Stimulated activated naive CD8-positive, alpha-beta T cell treated with anti-CD3 and anti-CD28 coated beads, Interleukin-15, Interleukin-2, amounts not matched to agents 100 U/mL and 50 U/mL, for 24 hours (primary cell): ENCODE measurements at places on chromosomes 1 and 21.

GRCh38 chr1:15994590-15995351 lies 9.3 kb upstream of the SRARP start:
- DNase-seq: peak; percentile 63

DNA sequence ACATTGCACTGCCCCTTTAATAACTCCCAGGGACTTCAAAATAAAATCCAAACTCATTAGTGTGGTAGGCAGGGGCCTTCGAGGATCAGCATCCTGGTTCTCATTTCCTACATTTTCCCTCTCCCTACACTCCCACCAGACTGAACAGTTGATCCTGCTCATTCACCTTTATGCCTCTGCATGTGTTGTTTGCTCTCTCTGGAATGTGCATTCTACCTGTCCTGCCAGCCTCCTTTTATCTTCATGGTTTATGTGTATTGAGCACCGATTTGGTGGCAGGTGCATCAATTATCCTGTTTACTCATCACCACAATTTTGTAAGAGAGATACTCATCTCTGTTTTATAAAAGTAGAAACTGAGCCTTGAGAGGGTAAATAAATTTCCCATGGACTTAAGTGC lies 125.0 kb downstream of the ADSS2 start:
- DNase-seq: no peak

DNA sequence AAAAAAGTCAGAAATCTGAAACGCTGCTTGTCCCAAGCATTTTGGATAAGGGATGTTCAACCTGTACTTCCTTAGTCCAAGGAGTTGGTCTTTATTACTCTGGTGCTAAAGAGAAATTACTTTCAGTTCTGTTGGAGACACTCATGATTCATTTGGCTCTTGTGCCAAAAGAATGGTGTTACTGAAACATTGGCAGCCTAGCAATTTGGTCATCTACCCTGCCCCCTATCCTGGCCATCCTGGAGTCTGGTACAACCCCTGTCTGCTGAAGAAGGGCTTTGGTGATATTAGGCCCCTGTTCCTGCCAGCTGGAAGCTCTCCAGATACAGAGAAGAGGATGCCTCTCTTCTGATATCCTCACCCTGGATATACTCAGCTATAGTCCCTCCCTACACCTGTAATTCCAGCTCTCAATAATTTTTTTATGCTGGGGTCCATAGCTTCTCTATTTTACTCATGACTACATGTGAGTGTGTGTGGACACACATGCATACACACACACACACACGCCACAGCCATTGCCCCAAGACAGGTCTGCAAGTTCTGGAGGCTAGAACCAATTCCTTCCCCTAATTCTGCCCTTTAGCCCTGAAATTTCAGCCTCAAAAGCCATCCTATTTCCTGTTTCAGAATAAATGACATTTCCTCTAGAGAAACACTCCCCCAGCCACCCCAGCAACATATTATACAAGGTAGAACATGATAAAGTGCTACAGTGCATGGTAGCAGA lies 40.0 kb downstream of the LHX8 start:
- no peak for DNase-seq

GRCh38 chr1:90457985-90458384 lies 259.1 kb downstream of the BARHL2 start:
- DNase-seq: no peak

DNA sequence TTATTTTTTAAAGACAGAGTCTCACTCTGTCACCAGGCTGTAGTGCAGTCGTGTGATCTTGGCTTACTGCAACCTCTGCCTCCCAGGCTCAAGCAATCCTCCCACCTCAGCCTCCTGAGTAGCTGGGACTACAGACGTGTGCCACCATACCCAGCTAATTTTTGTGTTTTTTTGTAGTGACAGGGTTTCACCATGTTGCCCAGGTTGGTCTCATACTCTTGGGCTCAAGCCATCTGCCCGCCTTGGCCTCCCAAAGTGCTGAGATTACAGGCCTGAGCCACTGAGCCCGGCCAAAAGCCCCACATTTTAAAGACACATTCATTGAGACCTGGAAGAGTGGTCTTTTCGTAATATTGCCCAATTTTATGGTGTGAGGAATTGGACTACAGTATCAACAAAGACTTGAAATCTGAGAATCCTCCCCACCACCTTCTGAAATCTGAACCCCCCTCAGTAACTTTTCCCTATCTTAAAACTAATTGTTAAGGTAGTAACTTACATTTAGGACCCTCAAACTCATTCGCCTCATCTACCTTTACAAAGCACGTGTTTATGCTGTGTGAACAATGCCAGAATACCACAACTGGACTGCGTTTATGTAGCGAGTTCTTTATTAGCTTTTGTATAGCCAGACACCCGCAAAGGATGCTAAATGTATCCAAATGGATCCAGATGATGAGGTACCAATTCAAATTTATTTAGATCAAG lies 2.7 kb downstream of the ERRFI1 start:
- DNase-seq: no peak

GRCh38 chr1:13804240-13804633 lies 104.2 kb downstream of the PRDM2 start:
- no peak for DNase-seq

- no peak for DNase-seq
Measured at GRCh38 chr1:50369830-50370229, 53.4 kb downstream of the DMRTA2 start.

DNA sequence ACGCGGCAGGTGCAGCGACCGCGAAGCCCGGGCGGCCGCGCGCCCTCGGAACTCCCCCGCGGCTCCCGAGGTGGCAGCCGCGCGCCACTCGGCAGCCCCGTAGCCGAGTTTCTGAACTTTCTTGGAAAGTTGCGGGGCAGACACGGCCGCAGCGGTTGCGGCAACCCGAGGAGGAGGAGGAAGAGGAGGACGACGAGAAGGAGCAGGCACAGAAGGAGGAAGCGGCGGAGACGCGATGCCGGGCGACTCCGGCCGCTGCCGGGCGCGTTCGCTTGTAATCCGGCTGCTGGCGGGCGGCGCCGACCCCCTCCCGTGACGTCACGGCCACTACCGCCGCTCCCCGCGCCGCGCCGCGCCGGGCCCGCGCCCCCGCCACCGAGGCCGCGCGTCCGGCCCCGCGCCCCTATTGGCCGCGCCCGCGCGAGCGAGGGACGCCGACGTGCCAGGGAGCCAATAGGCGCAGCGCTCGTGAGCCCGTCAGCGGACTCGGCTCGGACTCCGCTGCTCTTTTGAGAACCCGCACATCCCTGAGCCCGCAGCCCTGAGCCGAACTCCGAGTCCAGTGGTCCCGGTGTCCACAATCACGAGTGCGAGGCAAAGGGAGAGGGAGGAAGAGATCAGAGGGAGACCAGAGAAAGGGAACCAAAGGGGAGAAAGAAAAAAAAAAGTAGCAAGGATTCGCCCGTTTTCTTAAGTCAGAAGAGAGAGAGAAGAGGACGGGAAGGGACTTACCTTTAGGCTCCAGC lies 736 bp upstream of the BARHL2 start:
- DNase-seq: no peak

- DNase-seq: no peak
Measured at GRCh38 chr21:18759267-18759666, 355.7 kb upstream of the TMPRSS15 start.

- DNase-seq: no peak
Measured at GRCh38 chr1:212689758-212690529, 9.7 kb downstream of the BATF3 start.

GRCh38 chr1:185139246-185139645 lies 17.5 kb downstream of the TRMT1L start:
- DNase-seq: no peak

GRCh38 chr1:116545359-116545705 lies 25.5 kb downstream of the CD58 start:
- DNase-seq: no peak

- no peak for DNase-seq
Measured at GRCh38 chr1:53629101-53629691, 109.8 kb downstream of the GLIS1 start.

GRCh38 chr1:50246869-50247268 lies 138.1 kb downstream of the ELAVL4 start:
- DNase-seq: no peak

DNA sequence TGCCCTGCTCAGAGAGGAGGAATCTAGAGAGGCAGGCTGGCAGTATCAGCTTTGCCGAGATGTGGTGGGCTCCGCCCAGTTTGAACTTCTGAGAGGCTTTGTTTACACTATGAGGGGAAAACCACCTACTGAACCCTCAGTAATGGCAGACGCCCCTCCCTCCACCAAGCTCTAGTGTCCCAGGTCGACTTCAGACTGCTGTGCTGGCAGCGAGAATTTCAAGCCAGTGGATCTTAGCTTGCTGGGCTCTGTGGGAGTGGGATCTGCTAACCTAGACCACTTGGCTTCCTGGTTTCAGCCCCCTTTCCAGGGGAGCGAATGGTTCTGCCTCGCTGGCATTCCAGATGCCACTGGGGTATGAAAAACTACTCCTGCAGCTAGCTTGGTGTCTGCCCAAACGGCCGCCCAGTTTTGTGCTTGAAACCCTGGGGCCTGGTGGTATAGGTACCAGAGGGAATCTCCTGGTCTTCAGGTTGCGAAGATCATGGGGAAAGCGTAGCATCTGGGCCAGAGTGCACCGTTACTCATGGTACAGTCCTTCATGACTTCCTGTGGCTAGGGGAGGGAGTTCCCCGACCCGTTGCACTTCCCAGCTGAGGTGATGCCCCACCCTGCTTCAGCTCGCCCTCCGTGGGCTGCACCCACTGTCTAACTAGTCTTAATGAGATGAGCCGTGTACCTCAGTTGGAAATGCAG lies 43.6 kb downstream of the C21orf91 start:
- peak; percentile 67 for DNase-seq

GRCh38 chr1:85328713-85329397 lies 52.4 kb upstream of the BCL10 start:
- no peak for DNase-seq

- DNase-seq: no peak
Measured at GRCh38 chr21:37974081-37974480, 57.8 kb upstream of the KCNJ6 start.

DNA sequence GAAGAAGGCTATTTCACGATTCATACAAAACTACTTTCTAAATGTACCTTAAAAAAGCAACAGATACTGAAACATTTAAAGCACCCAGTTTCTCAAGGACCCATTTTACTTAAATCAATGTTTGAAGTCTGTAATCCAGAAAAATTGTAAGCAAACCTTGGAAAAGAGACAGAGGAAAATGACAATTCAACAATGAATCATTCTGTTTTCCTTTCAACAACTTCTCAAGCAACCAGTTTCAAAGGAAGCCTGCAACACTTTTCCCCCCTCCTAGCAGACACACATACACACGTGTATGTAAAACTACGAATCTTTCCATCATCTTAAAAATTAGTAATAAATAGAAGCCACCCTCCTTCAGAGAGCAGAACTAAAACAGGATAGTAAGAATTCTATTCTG lies 1.2 kb downstream of the RERE start:
- DNase-seq: no peak

GRCh38 chr1:7290971-7291970 lies 479.8 kb upstream of the VAMP3 start:
- DNase-seq: no peak

- no peak for DNase-seq
Measured at GRCh38 chr1:50425376-50426107, 2.3 kb upstream of the DMRTA2 start.

- DNase-seq: no peak
Measured at GRCh38 chr1:10980841-10981727, 31.4 kb upstream of the TARDBP start.

- DNase-seq: no peak
Measured at GRCh38 chr1:164587617-164588501, 28.9 kb downstream of the PBX1 start.

GRCh38 chr1:8858112-8858668 lies 20.3 kb downstream of the ENO1 start:
- no peak for DNase-seq

GRCh38 chr1:9849691-9850441 lies 26.1 kb upstream of the CLSTN1 start:
- DNase-seq: no peak

DNA sequence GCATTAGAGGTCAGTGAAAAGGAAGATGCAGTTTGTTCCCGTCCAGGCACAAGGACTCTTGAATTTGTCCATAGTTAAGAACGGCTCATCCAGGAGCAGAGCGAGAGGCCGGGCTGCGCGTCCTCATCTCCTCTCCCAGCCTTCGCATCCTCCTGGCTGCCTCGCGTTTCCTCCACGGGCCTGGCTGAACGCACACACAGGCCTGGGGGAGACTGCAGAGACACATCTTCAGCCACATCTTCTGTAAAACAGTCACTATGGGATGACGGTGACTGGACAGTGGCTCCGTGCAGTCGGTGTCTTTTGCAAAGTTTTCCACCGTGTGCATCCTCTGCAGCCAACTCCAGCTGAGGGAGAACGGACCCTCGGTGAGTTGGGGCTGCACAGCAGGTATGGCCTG lies 89.7 kb downstream of the PSMG1 start:
- DNase-seq: no peak

- DNase-seq: no peak
Measured at GRCh38 chr1:70042090-70042731, 163.2 kb downstream of the LRRC40 start.

DNA sequence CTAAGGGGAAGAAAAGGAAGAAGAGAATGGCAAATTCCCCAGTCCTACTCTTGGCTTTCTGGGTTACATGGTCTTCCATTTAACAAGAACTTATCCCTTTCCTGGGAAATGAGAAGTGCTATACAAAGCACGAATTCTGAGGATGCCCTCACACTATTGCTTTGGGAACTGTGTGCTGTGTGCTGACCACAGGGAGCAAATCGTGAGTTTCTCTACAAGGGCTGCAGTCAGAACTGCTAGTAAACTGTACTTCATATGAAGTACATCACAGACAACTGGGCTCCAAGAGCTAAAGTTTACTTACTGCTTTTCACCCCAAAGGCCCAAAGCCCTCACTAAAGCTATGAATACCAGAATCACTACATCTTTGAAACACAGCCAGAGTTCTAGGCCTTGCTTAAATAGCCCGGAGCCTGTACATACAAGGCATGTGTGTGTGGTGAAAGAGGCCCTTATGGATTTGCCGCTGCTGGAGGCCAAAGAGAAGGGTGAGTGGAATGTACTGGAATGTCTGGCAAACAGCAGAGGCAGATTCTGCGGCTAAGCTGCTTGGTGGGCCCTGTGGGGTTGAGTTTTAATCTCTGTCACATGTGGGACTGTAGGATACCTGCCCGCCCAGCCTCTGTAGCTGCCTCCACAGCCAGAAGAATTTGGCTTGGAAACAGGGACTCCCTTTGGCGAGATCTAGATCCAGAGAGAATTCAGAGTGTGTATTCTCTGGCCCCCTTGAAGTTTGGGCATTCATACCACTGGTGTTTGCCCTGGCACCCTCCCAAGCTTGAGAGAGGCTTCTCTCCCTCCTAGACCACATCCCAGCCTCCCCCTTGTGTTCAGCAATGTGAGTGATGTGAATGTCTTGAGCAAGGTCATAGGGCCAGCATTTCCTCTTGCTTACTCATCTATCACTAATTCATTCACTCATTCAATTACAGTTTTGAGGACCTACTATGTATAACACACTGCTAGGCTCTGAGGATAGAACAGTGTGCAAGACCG lies 21.9 kb upstream of the TRIM67 start:
- DNase-seq: no peak

DNA sequence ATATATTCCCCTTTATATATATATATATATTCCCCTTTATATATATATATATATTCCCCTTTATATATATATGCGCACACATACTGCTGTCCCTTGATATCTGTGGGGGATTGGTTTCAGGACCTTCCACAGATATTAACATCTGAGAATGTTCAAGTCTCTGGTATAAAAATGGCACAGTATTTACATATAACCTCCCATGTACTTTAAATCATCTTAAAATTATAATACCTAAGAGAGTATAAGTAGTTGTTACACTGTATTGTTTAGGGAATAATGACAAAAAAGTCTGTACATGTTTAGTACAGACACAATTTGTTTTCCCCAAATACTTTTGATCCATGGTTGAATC lies 45.8 kb downstream of the NR5A2 start:
- no peak for DNase-seq

- DNase-seq: no peak
Measured at GRCh38 chr1:216212826-216213225, 210.4 kb downstream of the USH2A start.
